ENCODE measurements at places on chromosomes 7 and 10. TPM values are rescaled to one million over a fixed set of nuclear protein-coding genes. Genes with fewer than 3 reads are reported as not detected.

DNA sequence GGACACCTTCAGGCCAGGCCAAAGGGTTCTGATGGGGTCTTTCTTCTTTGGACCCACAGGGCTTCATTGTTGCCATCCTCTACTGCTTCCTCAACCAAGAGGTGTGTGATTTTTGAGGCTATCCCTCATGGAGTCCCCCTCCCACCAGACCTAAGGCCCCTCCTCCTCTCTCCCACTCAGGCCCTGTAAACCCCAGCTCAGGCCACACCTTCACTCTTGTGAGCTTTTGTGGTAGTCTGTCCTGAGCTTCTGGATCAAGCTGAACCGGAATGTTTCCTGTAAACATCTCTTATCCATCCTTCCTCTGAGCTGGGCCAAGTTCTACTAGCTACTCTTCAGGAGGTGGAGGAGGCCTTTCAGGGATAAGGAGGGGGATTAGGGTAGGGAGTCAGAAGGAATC lies 13.5 kb downstream of the GHRHR start:
- H3K27me3 ChIP-seq: no peaks in the 10 kb centered on the region
- no peaks in the 10 kb centered on the region for H3K36me3 ChIP-seq
- H3K4me3 ChIP-seq: no peak overlapping the region
- DNase-seq: no peak
- no peak overlapping the region for H3K27ac ChIP-seq

DNA sequence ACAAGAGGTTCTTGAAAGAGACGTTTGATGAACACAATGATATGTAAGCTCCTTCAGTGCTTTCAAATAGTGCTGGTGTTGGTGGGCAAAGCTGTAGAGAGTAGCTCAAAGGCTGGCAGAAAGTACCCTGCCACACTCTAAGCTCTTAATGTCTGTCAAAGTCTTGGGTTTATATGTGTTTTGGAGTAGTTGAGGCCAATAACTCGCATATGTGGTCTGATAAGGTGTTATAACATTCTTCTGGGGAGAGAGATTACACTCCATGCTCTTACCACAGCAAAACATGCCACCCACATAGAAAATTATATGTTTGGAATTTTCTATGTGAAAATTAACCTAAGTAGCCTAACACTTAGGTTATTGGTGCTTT lies 30.8 kb upstream of the NME8 start:
- H3K36me3 ChIP-seq: no peaks in the 10 kb centered on the region
- H3K27ac ChIP-seq: no peak overlapping the region
- no peak overlapping the region for H3K4me3 ChIP-seq
- no peak for DNase-seq
- no peaks in the 10 kb centered on the region for H3K4me1 ChIP-seq
- no peaks in the 10 kb centered on the region for H3K27me3 ChIP-seq

GRCh38 chr10:78952686-78953085 lies 116.1 kb upstream of the ZMIZ1 start:
- no peak overlapping the region for H3K4me3 ChIP-seq
- no peaks in the 10 kb centered on the region for H3K27me3 ChIP-seq
- no peak overlapping the region for H3K27ac ChIP-seq
- no peaks in the 10 kb centered on the region for H3K4me1 ChIP-seq
- no peaks in the 10 kb centered on the region for H3K36me3 ChIP-seq

- no peaks in the 10 kb centered on the region for H3K4me1 ChIP-seq
- no peak overlapping the region for H3K4me3 ChIP-seq
These were observed 72.6 kb downstream of the ITGB8 start for GRCh38 chr7:20403331-20403730.

Gene ACBD7
- total RNA-seq: 17.8 TPM

- H3K4me3 ChIP-seq: no peak overlapping the region
- H3K4me1 ChIP-seq: no peaks in the 10 kb centered on the region
- no peak overlapping the region for H3K27ac ChIP-seq
- no peaks in the 10 kb centered on the region for H3K27me3 ChIP-seq
- H3K36me3 ChIP-seq: no peaks in the 10 kb centered on the region
These were observed 54.5 kb downstream of the JAKMIP3 start for GRCh38 chr10:132120200-132120599.

Gene PPP1R17
- 2.5 TPM for total RNA-seq

DNA sequence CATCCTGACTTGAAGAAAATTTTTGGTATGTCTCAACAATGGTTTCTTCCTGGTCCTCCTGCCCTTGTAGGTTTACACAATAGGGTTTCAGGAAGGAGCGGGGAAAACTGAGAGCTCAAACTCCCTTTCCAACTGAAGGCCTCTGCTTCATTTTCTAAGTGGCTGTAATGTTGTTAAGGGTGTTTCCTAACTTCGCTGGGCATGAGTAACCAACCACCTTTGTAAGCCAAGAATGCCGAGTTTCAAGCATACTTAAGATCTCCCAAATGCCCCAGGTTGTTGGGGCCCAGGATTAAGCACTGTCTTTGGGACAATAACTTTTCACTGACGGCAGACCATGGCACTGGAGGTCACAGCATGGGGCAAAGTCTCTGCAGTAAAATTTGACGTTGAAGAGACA lies 33.6 kb upstream of the DRGX start:
- no peaks in the 10 kb centered on the region for H3K36me3 ChIP-seq
- H3K4me1 ChIP-seq: no peaks in the 10 kb centered on the region
- H3K27ac ChIP-seq: no peak overlapping the region
- no peaks in the 10 kb centered on the region for H3K27me3 ChIP-seq

Measured in H1 (cell line).